NCI-H345 (cell line): ENCODE measurements at places on chromosomes 7 and 10.

DNA sequence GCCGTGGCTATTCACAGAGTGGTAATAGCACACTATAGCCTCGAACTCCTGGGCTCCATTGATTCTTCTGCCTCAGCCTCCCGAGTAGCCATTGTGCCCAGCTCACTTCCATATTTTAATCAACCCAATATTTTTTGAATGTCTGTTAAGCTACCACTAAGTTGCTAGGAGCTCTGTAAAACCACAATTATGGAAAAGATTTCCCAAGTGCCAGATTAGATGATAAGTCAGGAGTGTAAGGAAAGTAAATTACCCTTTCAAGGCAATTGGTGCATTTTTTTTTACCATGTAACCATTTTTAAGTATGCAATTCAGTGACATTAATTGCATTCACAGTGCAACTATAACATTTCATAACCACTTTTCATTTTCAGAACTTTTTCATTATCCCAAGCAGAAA is 87.5 kb upstream of the GATAD1 start:
- no peak for DNase-seq

GRCh38 chr7:127870231-127870907 is 160.9 kb downstream of the LRRC4 start:
- no peak for DNase-seq

- no peak for DNase-seq
Measured at GRCh38 chr10:112082120-112082519, 101.4 kb downstream of the GPAM start.

DNA sequence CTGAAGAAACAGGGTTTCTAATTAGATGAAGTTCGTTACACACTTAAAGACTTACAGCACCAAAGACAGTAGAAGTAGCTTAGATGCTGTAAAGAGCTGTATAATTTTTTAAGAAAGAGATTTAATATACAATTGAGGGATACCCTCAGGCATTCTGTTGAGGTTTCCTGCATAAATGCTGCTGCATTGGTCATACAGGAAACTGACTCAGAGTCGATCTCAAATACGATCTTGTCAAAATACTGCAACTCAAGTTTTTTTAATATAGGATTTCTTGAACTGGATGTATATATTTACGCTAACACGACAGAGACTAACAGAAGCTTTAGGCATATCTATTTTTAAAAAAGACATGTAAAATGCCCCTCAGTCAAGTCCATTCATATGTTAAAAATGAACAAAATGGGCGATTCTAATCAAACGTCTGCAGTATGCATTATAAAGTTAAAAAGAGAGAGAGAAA is 2.4 kb upstream of the ARID5B start:
- peak; percentile 36 for DNase-seq

DNA sequence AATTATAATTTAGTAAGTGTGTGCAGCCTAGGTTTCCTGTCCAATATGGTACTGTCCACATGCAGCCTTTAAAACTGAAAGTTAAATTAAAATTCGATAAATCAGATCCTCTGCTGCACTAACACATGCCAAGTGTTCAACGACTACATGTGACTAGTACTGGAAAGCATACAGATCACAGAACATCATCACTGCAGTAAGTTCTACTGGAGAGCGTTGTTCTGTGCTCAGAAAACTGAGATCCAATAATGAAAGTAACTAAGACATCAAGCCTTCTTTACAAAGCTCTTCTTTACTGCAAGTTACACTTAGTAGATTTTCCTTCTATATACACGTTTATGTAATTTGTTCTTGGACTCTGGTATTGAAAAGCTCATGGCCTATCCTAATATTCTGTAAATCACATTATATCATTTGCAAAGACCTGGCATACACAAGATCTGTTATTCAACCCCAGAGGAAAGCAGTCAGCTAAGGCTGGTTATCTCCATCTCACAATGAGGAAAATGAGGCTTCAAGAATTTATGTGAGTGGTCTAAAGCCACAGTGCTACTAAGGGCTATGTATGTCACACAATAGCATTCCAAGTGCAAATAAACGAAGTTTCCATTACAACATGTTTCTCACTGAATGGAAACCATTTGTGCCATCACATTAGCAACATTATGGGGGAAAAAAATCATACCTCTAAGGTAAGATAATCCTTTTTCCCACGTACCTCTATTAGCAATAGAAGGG is 77.6 kb downstream of the VPS41 start:
- no peak for DNase-seq

GRCh38 chr7:129498021-129498420 is 4.3 kb upstream of the SMKR1 start:
- no peak for DNase-seq

DNA sequence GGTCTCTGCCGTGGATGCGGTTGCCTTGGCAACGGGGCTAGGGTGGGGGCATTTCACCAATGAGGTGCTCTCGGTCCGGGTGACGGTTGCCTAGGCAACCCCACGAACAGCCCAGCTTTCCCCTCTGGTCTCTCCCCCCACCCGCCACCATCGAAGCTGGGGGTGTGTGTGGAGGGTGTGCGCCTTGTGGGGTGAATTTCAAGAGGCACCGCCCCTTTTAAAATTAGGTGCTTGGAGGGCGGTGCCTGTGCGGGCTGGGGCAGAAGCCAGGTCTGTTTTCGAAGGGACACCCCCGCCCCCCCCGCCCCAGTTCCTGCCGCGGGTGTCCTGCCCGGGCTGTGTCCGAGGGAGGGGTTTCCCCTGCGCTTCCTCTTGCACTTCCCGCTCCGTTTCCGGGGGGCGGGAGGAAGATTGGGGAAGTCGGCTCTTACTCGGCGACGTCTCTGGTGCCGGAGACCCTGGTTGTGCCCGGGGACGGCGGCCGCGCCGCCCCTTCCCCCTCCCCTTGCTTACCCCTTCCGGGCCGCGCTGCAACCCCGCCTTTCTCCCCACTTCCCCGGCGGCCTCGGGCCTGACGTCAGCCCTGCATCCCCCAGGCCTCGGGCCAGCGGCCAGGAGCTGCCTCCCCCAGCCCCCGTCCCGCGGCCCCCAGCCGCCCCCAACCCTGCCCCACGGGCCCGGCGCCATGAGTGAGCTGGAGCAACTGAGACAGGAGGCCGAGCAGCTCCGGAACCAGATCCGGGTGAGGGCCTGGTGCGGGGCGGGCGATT is 2.2 kb downstream of the GNB2 start:
- no peak for DNase-seq

DNA sequence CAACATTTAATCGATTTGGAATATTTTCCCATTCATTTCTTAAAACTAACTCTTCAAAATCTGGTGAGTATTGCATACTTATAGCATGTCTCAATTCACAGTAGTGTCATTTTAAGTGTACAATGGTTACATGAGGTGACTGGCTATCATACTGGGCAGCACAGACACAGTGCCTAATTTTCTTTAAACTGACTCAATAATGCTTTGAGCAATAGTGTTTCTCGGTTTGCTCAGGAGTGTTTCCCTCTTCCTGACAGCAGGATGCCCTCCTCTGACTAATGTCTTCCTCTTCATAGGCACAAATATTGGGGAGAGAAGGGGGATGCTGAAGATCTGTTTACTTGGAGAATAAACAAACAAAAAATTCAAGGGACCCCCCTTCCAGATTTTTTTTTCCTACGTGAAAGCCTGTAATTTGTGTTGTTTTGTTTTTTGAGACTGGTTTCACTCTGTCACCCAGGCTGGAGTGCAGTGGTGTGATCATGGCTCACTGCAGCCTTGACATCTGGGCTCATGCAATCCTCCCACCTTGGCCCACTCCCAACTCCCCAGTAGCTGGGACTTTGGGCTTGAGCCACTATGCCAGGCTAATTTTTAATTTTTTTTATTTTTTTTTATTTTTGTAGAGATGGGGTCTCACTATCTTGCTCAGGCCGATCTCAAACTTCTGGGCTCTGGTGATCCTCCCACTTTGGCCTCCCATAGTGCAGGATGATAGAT is 2.2 kb downstream of the MRC1 start:
- DNase-seq, result no peak

GRCh38 chr10:51800121-51800520 is 100.7 kb upstream of the CSTF2T start:
- no peak for DNase-seq

- no peak for DNase-seq
Measured at GRCh38 chr10:31014161-31014875, 17.3 kb downstream of the ZNF438 start.

DNA sequence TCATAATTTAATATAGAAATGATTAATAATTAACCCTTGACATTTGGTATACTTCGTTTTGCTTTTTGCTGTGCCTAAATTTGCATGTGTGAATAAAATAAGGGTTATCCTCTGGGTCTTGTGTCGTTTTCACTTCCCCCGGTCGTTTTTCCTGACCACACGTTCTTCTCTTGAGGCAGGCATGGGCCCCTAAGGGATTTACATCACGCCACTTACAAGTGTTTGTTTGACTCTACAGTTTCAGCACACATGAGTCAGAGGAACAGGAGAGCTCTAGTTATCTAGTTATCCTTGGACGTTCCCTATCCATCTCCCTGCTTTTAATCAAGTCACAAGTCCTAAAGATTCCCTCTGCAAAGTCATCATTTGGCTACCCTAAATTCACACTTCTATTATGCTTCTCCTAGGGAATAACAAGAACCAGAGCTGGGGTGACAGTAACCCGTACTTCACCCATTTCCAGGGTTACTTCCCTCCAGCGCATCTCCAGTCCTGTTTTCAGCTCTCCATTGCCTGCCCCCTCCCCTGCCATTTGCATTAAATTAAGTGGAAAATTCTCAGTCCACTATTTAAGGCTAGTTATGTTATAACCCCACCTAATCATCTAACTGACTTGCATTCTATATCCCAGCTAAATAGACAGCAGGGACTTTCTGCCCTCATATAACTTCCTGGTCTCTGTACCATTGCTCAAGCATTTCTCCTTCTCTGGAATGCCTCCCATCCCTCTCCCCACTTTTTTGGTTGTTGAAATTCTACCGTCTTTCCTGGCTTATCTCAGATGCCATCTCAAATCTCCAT is 206.9 kb downstream of the PTEN start:
- DNase-seq, result no peak

DNA sequence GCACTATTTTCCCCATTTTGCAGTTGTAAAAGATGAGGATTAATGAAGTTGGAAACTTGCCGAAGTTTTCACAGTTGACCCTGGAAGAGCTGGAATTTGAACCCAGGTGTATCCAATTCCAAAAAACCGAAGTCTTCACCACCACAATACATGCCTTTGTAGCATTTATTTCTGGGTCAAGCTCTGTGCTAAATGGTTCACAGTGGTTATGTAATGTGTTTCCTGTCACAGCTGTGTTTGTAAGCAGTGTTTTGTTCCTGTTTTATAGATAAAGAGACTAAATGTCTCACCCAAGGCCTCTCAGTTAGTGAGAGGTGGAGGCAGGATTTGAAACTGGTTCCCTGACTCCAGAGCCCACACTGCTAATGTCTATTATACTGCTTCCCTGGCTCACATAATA is 17.6 kb downstream of the SFTPA2 start:
- no peak for DNase-seq

DNA sequence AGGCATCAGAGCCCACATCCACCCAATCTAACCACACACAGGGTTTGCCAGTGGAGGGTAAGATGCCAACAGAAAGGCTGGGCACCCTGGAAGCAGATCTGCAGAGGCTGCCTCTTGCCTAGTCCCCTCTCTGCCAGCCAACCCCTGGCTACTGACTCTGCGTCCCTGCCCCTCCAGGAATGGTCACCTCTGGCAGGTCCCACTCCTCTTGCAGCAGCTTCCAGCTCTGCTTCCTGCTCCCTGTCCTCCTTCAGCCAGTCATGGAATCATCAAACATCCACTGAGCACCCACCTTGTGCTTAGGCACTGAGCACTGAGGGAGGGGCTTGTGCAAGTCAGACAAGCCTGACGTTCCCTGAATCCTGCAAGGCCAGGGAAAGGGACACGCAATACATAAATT is 20.1 kb upstream of the HABP2 start:
- no peak for DNase-seq

DNA sequence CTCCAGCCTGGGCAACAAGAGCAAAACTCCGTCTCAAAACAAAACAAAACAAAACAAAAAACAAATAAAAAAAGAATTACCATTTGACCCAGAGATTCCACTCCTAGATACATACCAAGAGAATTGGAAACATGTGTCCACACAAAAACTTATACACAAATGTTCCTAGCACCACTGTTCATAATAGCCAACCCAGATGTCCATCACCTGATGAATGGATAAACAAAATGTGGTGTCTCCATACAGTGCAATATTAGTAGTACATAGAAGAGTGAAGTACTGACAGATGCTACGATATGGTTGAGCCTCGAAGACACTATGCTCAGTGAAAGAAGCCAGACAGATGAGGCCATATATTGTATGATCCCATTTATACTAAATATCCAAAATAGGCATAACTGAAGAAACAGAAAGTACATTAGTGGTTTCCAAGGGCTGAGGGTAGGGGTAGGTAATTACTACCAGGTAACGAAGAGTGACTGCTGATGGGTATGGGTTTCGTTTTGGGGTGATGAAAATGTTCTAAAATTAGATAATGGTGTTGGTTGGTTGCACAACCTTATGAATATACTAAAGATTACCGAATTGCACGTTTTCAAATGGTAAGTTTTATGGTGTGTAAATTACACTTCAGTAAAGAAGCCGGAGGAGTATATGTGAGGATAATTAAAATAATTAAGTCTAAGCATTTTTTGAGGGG is 20.0 kb downstream of the MYO1G start:
- DNase-seq, result no peak

DNA sequence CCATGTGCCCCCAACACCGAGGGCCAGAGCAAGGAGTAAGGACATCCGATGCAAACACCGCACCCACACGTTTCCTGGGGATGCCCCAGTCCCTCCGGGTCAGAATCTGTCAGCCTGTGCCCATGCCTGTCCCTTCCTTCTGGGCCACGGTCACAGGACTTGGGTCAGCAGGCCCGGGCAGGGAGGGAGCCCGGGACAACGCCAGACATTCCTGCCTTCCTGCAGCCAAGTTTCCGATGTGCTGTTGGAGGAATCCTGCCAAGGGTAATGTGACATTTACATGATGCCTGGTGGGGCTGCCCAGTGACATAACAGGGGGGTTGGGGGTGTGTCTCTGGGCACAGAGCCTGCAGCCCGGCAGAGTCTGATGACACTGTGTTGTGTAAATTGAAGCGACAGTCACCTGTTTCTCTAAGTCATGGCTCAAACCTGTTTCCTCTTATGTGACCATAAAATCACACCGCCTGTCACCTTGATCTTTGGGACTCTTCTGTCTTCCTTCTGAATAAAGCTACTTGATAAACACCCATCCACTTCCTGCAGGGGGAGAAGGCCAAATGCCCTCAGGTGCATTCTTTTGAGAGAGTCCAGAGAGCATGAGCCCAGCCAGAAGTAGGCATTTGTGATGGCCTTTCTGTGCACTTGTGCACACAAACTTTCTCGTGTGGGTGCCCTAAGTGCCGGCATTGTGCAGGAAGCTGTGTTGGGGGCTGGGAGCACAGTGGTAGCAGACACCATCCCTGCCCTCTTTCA is 175.3 kb upstream of the RHEB start:
- peak; percentile 67 for DNase-seq
